ENCODE measurements at places on chromosomes 2 and 18. TPM values are rescaled to one million over a fixed set of nuclear protein-coding genes. Genes with fewer than 3 reads are reported as not detected.

GAREM1 gene
- 4.3 TPM for total RNA-seq

ST8SIA3 gene
- not detected for total RNA-seq

MOCOS gene
- 2.7 TPM for total RNA-seq

ECEL1 gene
- total RNA-seq, result 0.19 TPM

IL1B gene
- total RNA-seq, result 0.15 TPM

ITGB6 gene
- 0.58 TPM for total RNA-seq

PLEK gene
- total RNA-seq, result not detected

PAX8 gene
- total RNA-seq, result 0.85 TPM

LYPD6 gene
- 0.09 TPM for total RNA-seq

MBP gene
- total RNA-seq, result 19.6 TPM

KYNU gene
- 285 TPM for total RNA-seq

PDCD1 gene
- total RNA-seq, result not detected
